ENCODE measurements at places on chromosomes 1 and 21.

GRCh38 chr1:65942476-65942875, 149.8 kb downstream of the PDE4B start:
- no peak for DNase-seq

DNA sequence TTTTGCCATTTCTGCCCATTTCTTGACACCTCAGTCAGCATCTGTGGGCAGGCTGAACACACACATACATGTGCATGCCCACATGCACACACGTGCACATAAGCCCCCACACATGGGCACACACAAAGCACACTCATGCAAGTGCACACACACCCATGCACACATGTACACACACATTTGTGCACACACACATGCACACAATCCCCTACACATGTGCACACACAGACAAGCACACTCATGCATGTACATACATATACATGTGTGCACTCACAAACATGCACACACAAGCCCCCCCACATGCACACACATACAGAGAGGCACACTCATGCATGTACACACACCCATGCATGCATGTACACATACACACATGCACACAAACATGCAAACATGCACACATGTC, 83.5 kb upstream of the ACTRT2 start:
- DNase-seq, result no peak

- no peak for DNase-seq
Measured at GRCh38 chr1:183087001-183087400, 63.8 kb downstream of the LAMC1 start.

DNA sequence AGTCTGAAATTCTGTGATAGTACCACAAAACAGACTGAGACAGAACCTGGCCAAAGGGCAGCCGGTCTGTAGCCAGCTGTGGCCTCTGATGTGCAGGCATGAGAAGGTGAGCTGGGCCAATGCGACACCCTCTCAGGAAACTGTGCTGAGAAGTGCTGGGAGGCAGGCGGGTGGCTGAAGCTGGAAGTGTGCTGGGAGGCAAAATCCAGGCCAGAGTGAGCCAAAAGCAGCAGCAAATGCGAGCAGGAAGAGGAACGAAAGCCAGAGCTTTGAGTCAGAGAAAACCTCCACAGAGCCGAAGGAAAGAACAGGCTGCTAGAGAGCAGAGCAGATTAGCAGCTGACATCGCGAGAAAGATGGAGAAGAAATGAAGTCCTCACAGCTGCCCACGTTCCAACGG, 10.2 kb upstream of the ATP13A2 start:
- DNase-seq, result no peak

- no peak for DNase-seq
Measured at GRCh38 chr1:166169182-166169581, 2.4 kb upstream of the FAM78B start.

DNA sequence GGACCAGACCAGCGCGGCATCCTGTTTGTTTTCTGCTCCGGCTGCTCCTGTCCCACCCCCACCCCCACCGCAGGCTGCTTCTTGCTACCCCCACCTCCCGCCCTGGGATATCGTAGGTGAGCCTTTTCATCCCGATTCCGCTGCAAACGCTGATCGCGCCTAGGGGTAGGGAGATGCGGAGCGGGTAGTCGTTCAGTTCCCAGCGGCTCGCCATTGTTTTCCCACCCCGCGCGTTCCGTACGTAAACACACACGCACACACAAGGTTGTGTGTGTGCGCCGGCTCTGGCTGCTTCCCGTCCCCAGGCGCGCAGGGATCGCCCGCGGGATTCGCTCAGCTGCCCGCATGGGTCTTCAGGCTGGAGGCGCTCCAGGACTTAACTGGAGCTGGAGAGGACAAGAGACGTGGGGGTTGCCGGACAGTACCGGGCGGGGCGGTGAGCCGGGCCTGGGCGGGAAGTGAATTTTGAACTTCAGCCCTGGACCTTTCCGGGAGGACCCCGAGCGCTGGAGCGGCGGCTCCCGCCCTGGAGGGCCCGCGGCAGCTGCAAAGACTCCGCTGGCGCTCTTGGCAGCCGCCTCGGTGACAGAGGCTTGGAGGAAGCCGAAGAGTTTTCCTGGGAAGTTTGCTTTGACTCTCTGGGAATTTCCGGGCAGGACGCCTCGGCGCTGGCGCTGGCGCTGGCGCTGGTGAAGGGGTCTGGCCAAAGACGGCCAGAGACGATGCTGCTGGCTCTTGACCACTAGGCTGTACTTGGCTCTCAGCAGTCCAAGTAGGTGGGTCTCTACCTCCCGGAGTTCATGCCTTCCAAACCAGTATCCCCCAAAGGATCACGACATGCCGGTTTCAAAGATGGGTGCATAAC, 1.6 kb downstream of the SOX13 start:
- peak; percentile 62 for DNase-seq

All from NCI-H2081 (cell line).